Activated gamma-delta T cell treated with anti-CD3 and anti-CD28 coated beads, Interleukin-2, amount 50 U/mL, for 16 hours (primary cell): ENCODE measurements at places on chromosomes 3 and 15.

DNA sequence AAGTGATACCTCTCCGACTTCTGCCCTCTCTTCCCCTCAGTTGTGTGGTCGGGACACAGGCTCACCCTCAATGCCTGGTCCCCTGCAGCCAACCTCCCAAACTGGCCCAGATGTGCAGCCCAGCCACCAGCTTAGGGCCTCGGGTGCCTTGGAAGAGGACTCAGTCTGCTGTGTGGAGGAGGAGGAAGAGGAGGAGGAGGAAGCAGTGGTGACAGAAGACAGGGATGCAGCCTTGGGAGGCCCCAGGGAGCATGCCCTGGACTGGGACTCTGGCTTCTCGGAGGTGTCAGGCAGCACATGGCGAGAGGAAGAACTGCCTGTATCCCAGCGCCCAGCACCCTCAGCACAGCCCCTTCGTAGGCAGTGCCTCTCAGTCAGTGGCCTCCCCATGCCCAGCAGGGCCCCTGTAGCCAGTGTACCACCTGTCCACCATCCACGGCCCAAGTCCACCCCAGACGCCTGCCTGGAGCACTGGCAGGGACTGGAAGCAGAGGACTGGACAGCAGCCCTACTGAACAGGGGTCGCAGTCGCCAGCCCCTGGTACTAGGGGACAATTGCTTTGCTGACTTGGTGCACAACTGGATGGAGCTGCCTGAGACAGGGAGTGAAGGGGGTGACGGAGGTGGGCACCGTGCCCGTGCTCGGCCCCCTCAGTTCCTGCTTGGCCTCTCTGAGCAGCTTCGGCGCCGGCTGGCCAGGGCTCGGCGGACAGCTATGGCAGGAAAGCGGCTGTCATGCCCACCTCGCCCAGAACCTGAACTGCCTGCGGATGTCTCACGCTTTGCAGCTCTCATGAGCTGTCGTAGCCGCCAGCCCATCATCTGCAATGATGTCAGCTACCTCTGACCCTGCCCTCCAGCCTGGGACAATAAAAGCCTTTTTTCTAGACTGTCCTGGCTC, 1.3 kb downstream of the INKA1 start:
- no peak for DNase-seq

DNA sequence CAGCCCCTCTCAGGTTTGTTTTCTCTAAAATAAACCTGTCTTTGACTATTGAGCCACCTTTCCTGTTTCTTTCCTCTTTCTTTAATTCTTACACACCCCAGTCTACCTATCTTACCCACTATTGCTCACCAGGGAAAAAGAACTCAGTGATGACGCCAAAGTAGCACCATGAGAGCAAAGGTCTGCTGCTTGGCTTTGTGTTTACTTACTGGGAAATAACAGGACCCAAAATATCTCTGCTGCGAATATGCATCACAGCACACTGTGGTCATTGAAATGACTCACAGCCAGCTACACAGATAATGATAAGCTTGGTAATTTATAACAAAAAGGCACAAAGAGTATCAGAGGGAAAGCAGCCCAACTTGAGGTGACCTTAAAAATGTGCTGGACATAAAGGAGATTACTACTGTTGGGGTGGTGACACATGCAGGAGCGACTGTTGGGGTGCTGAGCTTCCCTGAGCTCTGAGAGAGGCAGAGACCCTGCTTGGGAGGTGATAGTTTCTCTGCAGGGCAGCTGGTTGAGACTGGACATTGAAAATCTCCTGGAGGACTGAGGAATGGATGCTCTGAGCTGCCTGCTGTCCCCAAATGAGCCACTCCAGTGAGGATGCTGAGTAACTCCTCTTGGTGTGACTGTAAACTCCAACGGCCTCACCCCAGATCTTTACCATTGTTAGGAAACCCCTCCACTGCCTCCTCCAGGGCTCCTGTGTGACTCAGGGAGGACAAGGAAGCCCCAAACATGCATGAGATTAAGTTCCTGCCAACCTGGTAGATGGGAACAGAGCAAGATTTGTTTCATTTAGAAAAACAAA, 14.5 kb downstream of the EFCAB12 start:
- DNase-seq = no peak

DNA sequence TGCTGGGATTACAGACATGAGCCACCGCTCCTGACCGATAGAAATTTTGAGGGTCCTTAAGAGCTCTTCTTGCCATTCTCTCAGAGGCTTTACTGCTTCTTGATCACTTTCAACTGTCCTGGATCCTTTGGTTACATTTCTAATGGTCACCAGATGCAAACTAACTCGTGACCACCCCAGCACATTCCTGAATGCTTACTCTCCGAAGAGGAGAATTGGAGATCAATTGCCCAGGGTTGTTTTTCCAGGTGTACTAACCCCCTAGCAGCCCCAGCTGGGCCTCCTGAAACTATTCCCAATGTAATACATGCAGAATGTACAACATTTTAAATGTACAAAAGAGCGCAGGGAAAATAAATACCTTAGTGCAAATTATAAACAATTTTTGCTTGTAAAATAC, 65.1 kb upstream of the TBL1XR1 start:
- DNase-seq = no peak

DNA sequence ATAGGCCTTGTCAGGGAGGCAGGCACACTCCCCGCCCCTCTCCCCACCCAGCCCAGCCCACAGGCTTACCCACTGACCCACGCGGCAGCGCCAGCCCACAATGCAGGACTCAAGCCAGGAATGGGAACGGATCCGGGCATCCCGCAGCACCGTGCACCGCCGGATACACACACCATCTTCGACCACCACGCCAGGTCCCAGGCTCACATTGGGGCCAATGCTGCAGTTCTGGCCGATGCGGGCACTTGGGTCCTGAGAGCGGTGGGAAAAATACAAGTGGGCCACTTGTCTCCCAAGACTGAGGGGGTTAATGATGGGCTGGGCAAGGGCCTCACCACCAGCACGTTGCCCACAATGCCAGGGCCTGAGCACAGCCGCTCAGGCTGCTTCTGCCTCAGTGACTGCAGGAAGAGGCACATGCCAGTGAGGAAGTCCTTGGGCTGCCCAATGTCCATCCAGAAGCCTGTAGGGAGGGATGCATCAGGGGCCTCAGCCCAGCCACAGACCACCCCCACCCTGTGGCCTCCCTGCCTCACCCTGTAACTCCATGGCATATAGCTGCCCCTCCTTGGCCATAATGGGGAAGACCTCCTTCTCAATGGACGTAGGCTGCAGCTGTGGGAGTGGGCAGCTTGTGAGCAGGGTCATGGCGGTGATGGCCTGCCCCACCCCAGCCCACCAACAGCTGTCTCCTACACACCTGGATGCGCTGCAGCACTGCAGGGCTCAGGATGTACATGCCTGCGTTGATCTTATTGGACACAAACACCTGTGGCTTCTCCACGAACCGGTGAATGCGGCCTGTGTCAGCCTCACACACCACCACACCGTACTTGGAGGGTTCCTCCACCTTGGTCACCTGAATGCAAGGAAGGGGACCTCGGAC, 1.6 kb downstream of the GMPPB start:
- no peak for DNase-seq

DNA sequence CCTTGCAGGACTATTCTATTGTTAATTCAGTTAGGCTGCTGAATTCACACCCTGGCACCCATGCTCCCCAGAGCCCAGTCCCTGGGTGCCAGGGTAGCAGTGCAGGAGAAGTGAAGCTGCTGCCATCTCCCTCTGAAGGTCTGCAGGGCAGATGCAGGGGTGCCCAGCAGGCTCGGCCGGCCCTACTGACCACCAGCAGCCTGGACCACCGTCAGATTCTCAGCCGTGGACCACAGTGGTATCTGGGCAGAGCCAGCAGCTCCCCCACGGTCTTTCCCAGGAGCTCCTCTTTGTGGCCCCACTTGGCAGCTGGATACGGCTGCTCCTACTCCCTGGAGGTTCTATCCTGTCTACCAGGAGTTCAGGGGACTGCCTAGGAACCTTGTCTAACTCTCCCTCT, 46.8 kb downstream of the ALDH1L1 start:
- DNase-seq = no peak

DNA sequence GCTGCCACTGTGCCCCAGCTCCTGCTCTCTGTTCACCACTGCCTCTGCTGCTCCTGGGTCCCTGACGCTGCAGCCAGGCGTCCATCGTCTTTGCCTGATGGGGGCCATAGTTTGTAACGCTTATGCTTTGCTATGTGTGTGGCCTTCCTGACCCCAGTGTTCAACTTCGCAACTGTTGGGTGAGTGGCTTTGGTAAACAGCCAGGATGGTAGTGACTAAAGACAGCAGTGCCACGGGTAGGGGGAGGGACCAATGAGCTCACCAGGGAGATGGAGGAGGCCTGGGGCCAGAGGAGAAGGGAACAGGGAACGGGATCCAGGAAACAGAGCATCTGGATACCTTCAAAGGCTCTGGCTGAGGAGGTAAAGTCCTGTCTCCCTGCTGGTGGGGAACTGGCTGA, 75.9 kb upstream of the ALDH1L1 start:
- no peak for DNase-seq

- no peak for DNase-seq
Measured at GRCh38 chr3:55765398-55765797, 278.3 kb upstream of the WNT5A start.

- DNase-seq = no peak
Measured at GRCh38 chr3:125057186-125057850, 1.5 kb upstream of the HEG1 start.

- DNase-seq = no peak
Measured at GRCh38 chr3:68210635-68211034, 556.2 kb upstream of the SUCLG2 start.

- no peak for DNase-seq
Measured at GRCh38 chr3:188627652-188628051, 473.7 kb downstream of the LPP start.

DNA sequence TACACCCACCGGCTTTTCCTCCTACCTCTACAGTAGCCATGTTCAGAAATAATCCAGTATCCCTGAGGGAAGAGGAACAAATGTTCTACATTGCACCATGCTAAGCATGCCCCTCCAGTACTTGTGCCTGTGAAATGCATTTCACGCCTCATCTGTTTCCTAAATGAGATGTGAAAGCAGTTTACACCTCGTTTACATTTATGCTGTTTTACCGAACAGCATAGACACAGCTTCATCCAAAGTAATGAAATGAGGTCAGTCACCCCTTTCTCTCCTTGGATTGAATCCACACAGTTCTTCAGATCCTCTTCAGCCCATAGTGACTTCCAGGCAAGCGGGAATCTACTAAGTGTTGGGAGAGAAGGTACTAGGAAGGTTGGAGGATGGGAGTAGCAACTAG, 514.3 kb downstream of the PDCD6IP start:
- no peak for DNase-seq

- DNase-seq = no peak
Measured at GRCh38 chr15:89052474-89052873, 35.8 kb upstream of the ABHD2 start.

DNA sequence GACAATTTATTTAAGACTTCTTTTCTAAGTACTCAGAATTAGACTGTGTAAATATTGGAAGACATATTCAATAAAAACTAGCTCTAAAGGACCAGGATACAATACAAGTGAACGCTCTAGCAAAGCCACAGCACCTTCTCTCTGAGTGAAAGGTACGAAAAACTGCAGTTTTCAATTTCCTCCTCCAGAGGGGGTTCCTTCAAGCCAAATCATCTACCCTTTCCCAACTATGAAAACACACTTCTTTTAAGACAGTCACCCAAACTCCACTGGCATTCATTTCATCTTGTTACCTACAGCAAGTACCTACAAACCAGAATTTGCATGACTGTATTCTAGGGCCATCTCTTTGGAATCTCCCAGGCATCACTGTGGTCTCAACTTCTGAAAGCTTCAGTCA, 165.8 kb downstream of the ERC2 start:
- DNase-seq = no peak

- DNase-seq = no peak
Measured at GRCh38 chr3:111619833-111620232, 24.7 kb upstream of the ZBED2 start.

- no peak for DNase-seq
Measured at GRCh38 chr3:113698956-113699355, 2.5 kb upstream of the USF3 start.

GRCh38 chr3:189570916-189571315, 60.3 kb upstream of the TP63 start:
- no peak for DNase-seq

DNA sequence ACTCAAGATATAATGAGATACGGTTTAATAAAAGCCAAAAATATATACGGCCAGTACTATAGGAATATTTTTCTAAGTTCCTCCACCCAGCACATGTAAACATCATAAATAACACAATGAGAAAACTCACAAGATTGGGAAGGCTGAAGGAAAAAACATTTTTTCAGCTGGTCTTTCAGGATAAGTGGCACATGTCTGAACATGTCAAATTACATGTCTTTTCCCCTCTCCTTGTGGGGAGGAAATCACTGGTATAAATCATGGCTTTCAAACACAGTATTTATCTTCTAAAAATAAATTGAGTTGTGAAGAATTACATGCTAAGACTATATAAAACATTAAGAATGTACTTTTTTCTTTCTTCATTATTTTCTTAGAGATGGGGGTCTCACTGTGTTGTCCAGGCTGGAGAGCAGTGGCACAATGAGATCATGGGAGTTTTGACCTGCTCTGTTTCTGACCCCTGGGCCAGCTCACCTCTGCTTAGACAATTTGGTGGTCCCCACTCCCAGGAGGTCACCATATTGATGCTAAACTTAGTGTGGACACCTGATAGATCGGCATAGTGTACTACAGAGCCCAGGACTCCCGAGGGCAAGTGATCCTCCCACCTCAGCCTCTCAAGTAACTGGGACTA, 32.8 kb downstream of the ETV5 start:
- DNase-seq = no peak

GRCh38 chr3:120850381-120851295, 57.4 kb upstream of the STXBP5L start:
- no peak for DNase-seq

DNA sequence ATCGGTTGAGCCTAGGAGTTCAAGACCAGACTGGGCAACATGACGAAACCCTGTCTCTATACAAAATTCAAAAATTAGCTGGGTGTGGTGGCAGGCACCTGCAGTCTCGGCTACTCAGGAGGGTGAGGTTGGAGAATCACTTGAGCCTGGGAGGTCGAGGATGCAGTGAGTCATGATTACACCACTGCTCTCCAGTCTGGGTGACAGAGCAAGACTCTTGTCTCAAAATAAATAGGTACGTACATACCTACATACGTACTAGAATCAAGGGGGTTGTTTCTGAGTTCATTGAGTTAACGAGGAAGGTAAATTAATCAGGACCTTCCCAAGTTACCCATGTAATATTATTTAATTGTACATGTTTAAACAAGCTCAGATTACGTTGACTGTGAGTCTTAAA, 97.5 kb downstream of the CHL1 start:
- no peak for DNase-seq
